ENCODE measurements at places on chromosomes 3 and 15. TPM values are rescaled to one million over a fixed set of nuclear protein-coding genes. Genes with fewer than 3 reads are reported as not detected.

DNA sequence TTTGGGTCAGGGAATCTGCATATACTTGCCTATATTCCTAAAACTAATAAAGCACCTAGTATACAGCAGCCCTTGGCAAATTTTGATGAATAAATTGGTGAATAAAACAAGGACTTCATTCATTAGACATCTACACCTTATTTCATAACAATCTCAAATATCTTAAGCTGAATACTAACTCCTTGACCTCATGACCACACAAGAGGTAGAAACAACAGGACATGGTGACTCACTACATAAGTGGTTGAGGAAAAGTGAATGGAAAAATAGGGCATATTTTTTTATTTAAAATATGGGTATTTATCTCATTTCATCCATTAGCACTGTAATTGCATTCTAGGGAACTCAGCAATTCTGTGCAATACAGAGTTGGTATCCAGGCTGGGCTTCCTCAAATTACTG lies 7.8 kb upstream of the STAC start:
- H3K27ac ChIP-seq, result no peak overlapping the region
- DNase-seq, result no peak
- no peaks in the 10 kb centered on the region for H3K4me1 ChIP-seq
- no peaks in the 10 kb centered on the region for H3K36me3 ChIP-seq

- peaks cover 13% of the 10 kb centered on the region for H3K27me3 ChIP-seq
- H3K4me3 ChIP-seq, result no peak overlapping the region
- H3K27ac ChIP-seq, result no peak overlapping the region
- no peaks in the 10 kb centered on the region for H3K4me1 ChIP-seq
- DNase-seq, result no peak
Measured at GRCh38 chr15:53128652-53129051, 338.5 kb upstream of the ONECUT1 start.

GRCh38 chr3:23004971-23005370 lies 198.2 kb upstream of the UBE2E2 start:
- H3K36me3 ChIP-seq, result no peaks in the 10 kb centered on the region
- no peaks in the 10 kb centered on the region for H3K27me3 ChIP-seq
- H3K4me1 ChIP-seq, result peaks cover 5% of the 10 kb centered on the region
- H3K27ac ChIP-seq, result no peak overlapping the region

DNA sequence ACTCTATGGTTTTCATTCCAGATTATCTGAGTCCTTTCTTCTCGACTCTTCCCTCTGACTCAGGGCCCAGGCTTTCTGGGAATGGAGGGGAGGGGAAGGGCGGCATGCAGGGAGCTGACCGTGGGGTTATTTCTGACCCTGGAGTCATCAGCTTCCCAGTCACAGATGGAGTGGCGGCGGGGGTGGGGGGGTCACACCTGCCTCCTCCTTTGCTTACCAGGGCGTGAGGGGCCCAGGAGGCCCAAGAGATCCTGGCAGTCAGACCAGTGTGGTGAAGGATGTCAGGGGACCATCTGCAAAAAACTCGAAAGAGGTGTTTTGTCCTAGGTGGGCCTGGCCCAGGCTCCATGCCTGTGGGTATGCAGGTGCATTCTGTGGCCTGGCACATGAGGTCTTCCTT lies 996 bp upstream of the XIRP1 start:
- no peak overlapping the region for H3K4me3 ChIP-seq
- H3K27me3 ChIP-seq, result no peaks in the 10 kb centered on the region
- peaks cover 44% of the 10 kb centered on the region for H3K4me1 ChIP-seq
- DNase-seq, result no peak
- H3K36me3 ChIP-seq, result no peaks in the 10 kb centered on the region
- H3K27ac ChIP-seq, result peak overlapping the region; percentile 89

DNA sequence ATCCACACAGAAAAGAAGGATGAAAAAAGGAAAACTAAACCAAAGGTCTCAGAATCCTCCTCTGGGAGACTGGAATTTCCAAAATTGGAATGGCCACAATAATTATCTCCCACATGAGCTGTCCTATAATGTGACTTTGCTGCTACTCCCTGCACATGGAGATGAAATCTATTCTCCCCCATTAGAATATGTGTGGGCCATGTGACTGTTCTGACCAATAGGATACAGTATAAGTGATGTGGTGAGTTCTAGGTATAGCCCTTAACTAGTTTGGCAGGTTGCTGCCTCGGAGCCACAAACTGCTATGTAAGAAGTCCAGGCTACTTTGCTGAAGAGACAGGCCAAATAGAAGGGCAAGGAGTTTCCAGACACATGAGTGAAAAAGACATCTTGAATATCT lies 5.2 kb downstream of the TRIM59 start:
- no peaks in the 10 kb centered on the region for H3K36me3 ChIP-seq
- peaks cover 27% of the 10 kb centered on the region for H3K27me3 ChIP-seq
- H3K27ac ChIP-seq, result no peak overlapping the region
- no peak overlapping the region for H3K4me3 ChIP-seq

DNA sequence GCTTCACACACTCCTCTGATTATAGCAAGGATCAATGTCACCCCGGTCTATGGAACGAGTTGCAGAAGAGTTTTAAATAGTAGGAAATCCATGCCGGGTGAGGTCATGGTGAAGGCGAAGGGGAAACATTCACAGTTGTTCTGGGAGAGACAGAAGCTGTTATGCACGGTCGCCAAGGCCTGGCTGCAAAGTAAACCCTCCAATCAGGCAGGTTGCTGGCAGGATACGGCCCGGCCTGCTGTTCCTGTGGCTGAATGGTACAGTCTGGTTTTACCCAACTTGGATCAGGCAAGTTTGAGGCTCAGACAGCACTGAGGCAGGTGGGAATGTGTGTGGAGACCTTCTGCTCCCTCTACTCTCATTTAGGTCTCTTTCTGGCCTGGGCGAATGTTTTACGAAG lies 45.3 kb upstream of the ATP2B2 start:
- no peaks in the 10 kb centered on the region for H3K36me3 ChIP-seq
- H3K4me1 ChIP-seq, result peaks cover 19% of the 10 kb centered on the region

DNA sequence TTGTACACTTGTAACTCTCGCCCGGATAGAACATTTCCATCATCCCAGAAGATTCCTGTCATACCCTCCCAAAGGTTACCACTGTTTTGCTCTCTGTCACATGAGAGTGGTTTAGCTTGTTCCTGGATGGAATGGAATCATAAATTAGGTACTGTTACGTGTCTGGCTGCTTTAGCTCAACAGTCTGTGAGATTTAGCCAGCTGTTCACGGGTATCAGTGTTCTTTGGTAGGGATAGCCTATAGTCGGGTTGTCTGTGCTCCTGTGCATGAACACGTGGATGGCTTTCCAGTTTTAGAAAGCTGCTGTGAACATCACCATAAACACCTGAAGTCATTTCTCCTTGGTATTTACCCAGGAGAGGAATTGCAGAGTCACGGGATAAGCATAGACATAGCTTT lies 58.2 kb upstream of the NR2C2 start:
- peaks cover 22% of the 10 kb centered on the region for H3K27me3 ChIP-seq
- no peak overlapping the region for H3K27ac ChIP-seq
- H3K36me3 ChIP-seq, result no peaks in the 10 kb centered on the region
- no peak overlapping the region for H3K4me3 ChIP-seq

GRCh38 chr3:85360742-85361387 lies 402.1 kb downstream of the CADM2 start:
- no peaks in the 10 kb centered on the region for H3K4me1 ChIP-seq
- H3K27ac ChIP-seq, result no peak overlapping the region
- H3K27me3 ChIP-seq, result no peaks in the 10 kb centered on the region
- no peak overlapping the region for H3K4me3 ChIP-seq
- no peak for DNase-seq
- H3K36me3 ChIP-seq, result no peaks in the 10 kb centered on the region

GRCh38 chr15:69014454-69014853 lies at the start of gene NOX5:
Gene NOX5 (plus strand): TSS chr15:69014695. CDS start chr15:69014736, 41 bp downstream.
- no peak within 1 kb of the TSS for H3K4me3 ChIP-seq
- H3K36me3 ChIP-seq, result no peaks in the 10 kb centered on the region
- H3K27ac ChIP-seq, result no peak within 1 kb of the TSS
- DNase-seq, result no peak
- H3K27me3 ChIP-seq, result no peaks in the 10 kb centered on the region

DNA sequence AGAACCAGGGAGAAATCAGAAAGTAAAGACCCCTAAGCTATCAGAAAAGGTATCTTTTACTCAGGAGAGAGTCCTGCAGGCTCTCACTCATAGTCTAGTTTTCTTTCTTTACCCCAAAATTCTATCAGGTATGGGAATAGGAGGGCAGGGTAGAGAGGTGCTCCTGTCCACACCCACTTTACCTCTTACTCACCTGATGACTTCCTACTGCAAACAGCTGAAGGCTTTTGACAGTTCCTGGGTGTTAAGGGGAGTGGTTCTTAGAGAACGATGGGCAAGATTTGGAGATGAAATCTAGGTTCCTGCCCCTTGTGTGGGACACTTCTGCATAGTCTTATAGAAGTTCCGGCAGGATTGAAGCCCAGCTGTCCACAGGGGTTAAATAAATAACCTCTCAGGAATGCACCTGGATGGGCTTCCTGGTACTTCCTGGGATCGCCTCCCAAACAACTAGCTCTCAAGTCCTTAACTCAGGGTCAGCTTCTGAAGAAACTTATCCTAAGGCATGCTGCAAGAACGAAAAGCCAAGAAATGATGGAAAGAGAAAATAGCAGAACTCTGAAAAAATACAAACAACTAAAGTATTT lies 10.8 kb upstream of the TNFAIP8L3 start:
- no peak overlapping the region for H3K4me3 ChIP-seq
- H3K27ac ChIP-seq, result no peak overlapping the region
- peaks cover 32% of the 10 kb centered on the region for H3K4me1 ChIP-seq
- no peak for DNase-seq

GRCh38 chr3:137121704-137122314 lies 164.0 kb downstream of the IL20RB start:
- no peaks in the 10 kb centered on the region for H3K4me1 ChIP-seq
- H3K4me3 ChIP-seq, result no peak overlapping the region
- H3K36me3 ChIP-seq, result no peaks in the 10 kb centered on the region
- no peak for DNase-seq

- H3K27me3 ChIP-seq, result no peaks in the 10 kb centered on the region
- H3K4me1 ChIP-seq, result no peaks in the 10 kb centered on the region
- H3K36me3 ChIP-seq, result no peaks in the 10 kb centered on the region
- no peak for DNase-seq
Measured at GRCh38 chr3:121581691-121582090, 11.5 kb upstream of the FBXO40 start.

The ZBTB11 gene
- total RNA-seq, result 10.3 TPM

The GLDN gene
- 4.8 TPM for total RNA-seq

The CELSR3 gene
- 0.14 TPM for total RNA-seq

The TRPM1 gene
- not detected for total RNA-seq

Measured in left ventricle myocardium inferior (tissue), 1 donor.